ENCODE measurements at places on chromosomes 16 and 17. TPM values are rescaled to one million over a fixed set of nuclear protein-coding genes. Genes with fewer than 3 reads are reported as not detected.

Gene TMEM106A
- 18.4 TPM for total RNA-seq

Gene TAX1BP3
- total RNA-seq: 30.3 TPM

Gene RHOT2
- 137 TPM for total RNA-seq

Gene ABCA9
- total RNA-seq: 0.27 TPM

Gene ITGA2B
- 0.39 TPM for total RNA-seq

Gene ASPA
- total RNA-seq: not detected
